Inflammatory macrophage (primary cell): ENCODE measurements at places on chromosomes 13 and 19.
A peak's percentile ranks its signal among the peaks of the same experiment; 100 is the strongest.

GRCh38 chr13:28394422-28394821 lies 100.5 kb downstream of the FLT1 start:
- peak; percentile 83 for DNase-seq

DNA sequence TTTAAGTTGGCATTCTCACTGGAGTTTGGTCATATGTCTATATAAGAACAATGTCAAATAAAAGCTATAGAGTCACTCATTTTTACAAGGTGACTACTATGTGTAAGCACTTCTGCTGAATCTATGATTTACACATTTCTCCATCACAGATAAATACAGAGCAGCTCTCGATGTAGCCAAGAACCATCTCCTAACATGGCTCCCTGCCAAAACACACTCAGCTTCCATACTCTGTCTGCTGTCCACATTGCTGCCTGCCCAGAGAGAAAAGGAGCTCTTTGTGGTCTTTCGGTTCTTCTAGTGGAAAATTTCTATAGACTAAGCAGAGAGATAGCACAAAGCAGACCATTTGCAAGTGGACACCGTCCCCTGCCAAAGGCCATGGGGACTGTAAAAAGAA lies 190.9 kb upstream of the KLF12 start:
- no peak for DNase-seq

DNA sequence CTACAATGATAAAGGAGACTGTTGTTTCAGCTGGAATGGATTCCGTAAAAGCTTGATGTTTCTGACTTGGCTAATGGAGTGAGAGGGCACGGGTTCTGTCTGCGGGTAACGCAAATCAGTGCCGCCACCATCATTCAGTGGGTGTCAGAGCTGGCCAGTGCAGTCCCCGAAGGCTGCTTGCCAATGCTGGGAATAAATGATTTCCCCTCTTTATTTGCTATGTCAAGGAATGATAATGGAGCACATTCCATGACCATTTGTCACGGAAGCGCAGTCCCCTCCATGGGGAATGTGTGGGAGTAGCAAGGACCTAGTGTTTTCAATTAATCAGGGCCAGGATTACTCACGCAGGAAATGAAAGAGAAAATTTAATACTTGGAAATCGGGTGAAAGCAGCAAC lies 899.3 kb downstream of the UQCRFS1 start:
- no peak for DNase-seq

- DNase-seq = peak; percentile 60
Measured at GRCh38 chr19:44745341-44745831, 3.1 kb upstream of the BCL3 start.

DNA sequence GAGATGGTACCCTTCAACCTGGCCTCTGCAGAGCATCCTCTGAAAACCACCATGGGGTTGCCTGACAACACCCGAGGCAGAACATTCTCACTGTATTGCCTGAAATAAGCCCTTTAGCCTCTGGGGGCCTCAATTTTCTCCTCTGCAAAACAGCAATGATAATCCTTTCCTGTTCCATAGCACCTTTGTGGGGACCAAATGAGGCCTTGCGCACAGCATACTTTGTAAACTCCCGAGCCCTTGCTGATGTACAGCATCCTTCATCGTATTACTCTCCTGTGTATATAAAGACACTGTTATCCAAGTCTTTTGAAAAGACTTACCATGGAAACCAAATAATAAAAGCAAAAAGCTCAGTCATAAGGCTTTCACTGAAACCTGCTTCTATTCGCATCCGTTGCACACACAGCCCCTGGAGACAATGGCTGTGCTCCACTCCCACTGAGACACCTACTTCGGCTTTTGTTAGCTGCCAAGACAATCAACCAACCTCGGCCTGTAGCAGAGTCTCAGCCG lies 276.0 kb downstream of the FOXO1 start:
- no peak for DNase-seq

DNA sequence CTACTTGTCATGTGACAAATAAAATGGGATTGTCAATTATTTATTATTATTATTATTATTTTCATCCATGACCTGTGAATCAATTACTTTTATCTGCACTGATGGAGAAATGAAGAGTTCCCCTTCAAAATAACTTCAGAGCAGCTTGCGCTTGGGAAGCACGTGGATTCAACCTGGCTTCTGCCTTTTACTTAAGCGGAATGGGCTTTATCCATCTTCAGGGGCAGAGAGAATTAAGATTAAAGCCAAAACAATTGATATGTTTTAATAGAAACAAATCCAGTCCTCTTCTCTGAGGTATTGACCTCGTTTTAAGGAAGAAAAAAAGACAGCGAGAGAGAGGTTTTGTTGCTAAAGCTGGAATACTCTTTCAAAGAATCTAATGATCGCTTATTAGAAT lies 876 bp downstream of the SACS start:
- no peak for DNase-seq

DNA sequence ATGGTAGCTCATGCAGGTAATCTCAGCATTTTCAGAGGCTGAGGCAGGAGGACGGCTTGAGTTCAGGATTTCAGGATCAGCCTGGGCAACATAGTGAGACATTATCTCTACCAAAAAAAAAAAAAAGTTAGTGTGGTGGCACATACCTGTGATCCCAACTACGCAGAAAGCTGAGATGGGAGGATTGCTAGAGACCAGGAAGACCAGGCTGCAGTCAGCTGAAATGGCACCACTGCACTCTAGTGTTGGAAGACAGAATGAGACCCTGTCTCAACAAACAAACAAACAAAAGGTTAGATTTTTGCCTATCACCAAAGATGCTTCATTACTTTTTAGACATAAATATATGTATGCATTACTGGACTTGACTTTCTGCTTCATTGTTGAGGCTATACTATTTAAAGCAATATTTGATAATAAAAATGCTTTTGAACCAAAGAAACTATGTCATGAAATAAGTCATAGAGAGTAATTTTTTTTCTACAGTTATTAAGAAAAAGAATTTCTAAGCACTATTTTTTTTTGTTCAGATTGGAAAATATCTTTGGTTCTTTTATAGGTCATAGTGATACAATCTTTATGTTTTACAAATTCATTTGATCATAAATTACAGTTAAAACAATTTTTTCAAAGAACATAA lies 1180.1 kb upstream of the ATXN8OS start:
- DNase-seq = no peak

DNA sequence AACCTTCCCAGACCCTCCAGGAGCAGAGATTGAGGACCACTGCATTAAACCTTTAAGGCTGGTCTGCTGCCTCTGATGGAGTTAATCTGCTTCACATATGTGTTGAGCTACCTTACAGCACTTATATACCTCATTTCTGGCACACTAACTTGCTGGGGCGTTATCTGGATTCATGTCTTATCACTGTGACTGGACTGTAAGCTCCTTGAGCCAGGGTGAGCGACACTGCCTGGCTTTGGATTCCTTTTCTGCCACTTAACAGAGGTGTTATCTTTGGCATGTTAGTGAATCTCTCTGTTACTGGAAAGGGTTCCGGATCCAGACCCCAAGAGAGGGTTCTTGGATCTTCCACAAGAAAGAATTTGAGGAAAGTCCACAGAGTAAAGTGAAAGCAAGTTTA lies 69.8 kb upstream of the RGCC start:
- DNase-seq = no peak

- DNase-seq = no peak
Measured at GRCh38 chr19:51921949-51922348, 5.3 kb upstream of the ZNF613 start.

- DNase-seq = no peak
Measured at GRCh38 chr13:33263976-33264619, 21.5 kb downstream of the STARD13 start.

DNA sequence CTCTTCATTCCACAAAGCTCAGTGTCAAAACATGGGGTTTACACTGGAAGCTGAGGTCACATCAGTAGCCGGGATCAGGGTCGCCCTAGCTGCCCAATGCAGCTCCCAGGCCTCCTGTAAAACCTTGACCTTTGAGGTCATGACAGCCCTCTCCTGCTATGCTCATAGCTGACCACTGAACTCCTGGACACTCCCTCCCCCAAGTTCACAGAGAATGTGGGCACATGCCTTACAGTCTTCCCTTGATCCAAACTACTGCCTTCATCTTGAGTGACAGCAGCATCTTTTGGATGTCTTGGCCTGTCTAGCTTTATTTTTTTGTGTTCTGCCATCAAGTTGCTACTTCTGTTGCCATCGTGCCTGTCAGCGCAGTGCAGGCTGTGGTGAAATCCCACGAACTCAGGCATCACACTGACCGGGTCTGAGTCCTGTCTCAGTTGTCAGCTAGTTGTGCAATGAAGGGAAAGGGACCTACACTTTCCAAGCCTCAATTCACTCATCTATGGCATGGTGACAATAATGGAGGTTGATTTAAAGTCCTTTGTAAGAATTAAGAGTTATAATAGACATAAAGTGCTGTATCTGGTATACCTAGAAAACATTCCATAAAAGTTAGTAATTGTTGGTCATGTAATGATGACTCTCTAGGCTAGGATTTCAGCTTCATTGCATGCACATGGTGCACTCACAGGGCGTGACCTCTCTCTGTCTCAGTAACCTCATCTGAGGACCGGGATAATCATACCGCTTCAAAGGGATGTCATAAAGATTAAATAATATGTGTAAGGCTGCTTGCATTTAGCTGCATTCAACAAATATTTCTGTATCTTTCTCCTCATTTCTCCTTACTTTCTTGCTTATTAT lies 16.4 kb upstream of the ALOX5AP start:
- DNase-seq = peak; percentile 79

DNA sequence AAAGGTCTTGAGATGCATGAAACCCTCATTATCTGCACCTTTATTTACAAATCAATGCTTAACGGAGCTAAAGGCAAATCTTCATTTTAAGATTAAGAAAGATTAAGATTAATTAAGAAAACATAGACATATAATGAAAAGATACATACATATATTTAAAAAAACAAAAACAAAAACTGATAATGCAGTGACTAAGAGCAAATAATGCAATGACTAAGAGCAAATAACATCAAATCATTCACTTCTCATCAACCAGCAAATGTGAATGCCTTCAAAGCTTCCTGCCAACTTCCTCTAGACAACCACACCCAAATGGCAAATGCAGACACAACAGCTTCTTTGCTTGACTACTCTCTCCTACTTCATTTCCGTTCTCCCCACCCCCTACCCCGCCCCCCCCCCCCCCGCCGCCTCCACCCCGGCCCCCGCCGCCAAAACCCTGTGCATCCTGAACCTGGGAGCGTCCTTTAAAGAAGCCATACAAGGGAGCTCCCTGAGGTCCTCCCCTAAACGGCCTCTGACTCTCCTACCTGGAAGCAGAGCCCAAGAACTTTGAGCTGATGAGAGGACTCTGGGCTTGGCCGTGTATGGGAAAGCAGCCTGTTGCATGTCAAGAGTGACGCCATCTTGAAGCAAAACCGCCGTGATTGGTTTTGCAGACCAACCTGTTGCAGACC lies 24.5 kb downstream of the TEX101 start:
- DNase-seq = peak; percentile 65

DNA sequence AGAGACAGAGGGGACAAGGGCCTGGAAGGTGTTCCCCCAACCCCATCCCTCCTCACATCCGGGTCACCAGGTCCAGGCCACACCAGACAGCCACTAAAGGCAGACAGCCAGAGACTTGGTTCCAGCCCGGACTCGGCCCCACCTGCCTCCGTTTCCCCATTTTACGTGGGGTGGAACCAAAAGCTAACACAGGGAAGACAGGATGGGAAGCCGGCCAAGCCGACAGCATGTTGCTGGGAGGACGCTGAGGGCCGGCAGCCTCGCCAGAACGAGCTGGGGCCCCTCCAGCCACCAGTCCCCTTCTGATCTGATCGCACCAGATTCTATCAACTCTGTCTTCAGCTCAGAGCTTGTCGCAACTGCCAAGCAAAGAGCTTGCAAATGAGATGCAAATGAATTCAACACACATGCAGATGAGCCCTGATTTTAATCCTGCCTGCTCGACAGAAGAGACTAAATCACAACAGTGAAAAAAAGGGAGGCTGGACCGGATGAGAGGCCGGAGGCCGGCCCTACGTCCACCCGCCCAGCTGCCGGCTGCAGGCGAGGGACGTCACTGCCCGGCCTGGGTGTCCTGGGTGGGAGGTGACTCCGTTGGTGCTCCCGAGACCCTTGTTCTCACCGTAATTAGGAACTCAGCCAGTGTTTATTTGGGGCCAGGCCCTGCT lies 17.5 kb upstream of the SHC2 start:
- DNase-seq = no peak

- DNase-seq = no peak
Measured at GRCh38 chr13:37091835-37092234, 13.6 kb downstream of the CSNK1A1L start.

- DNase-seq = peak; percentile 80
Measured at GRCh38 chr19:34926685-34927375, at the start of gene ZNF30. ZNF30 (plus strand) TSS chr19:34926903; CDS start chr19:34929948, 3,045 bp downstream.

DNA sequence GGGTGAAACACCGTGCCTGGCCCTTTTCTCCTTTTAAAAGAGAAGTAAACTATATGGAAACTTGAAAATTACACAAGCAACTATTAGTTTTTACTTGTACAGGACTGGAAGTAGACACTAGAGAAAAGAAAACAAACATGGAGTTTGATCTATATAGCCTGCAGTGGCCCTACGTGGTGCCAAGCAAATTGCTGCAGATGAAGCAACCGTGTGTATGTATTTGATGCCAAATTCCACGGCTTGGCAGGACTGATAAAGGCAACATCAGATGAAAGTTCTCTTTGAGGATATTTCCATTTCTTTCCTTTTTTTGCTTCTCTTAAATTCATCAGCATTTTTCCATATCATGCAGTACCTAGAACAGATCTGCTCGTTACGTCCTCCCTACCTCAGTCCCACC lies 49.8 kb downstream of the ATP8A2 start:
- no peak for DNase-seq

- no peak for DNase-seq
Measured at GRCh38 chr19:958967-959855, 24.9 kb upstream of the WDR18 start.

- peak; percentile 41 for DNase-seq
Measured at GRCh38 chr13:24997367-24997967, 98.5 kb upstream of the PABPC3 start.

DNA sequence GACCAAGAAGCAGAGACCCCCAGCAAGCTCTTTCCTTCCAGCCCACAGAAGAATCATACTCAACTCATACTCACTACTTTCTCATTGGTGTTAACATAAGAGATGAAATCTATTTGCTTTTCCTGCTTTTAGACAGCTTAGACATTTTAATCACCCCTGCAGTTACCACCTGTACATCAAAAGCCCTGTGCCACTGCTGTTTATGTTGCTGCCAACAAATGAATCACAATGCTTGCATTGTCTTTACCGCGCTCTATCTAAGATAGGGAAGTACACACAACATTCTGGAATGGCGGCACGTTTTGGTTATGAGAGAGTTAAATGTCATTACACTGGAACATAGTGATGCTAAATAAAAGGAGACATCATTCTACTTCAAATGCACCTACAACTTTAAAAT lies 95.1 kb downstream of the ABCC4 start:
- no peak for DNase-seq

GRCh38 chr19:18377026-18377425 lies 8.9 kb upstream of the GDF15 start:
- no peak for DNase-seq

- DNase-seq = no peak
Measured at GRCh38 chr13:69373747-69374425, 733.7 kb upstream of the ATXN8OS start.

- no peak for DNase-seq
Measured at GRCh38 chr13:60229708-60230272, 66.1 kb upstream of the DIAPH3 start.

GRCh38 chr13:113785051-113786010 lies 26.3 kb downstream of the TMEM255B start:
- peak; percentile 30 for DNase-seq
